Thoracic aorta (tissue), 2 donors: ENCODE measurements at places on chromosomes 2 and 18. TPM values are rescaled to one million over a fixed set of nuclear protein-coding genes. Genes with fewer than 3 reads are reported as not detected.

DNA sequence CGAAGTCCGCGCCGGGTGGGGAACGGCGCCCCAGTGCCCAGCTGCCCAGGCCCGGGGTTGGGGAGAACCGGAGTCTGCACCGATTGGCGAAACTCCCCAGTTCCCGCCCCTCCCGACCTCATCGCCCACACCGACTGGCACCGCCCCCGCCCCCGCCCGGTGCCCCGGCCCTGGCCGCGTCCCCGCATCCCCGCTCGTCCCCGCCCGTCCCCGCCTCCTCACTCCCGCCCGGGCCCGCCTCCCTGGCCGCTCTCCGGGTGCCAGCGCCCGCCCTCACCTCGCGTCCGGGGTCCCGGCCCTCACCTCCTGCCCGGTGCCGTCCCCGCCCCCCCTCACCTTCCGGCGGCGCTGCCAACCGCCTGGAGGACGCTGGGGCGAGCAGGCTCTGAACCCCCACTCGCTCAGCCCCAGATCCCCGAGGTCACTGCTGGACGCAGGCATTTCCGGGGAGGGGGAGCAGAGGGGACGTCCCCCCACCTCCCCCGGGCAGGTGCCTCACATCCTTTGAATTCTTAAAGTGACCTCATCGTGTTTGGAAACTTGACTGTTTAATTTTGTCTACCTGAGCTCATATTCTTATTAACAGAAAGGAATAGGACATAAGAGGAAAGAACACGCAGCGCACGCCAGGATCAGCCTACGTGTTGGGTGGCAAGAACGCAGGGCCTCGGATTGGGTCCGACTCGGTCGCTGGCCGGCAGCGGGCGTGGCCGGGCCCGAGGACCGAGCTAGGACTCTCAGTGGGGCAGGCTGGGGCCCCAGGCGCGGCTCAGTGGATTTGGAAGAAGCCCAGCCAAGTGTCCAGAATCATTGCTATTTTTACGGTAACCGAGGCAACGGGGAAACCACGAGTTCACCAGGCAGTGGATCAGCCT is at the start of gene FAM110C:
Gene FAM110C (minus strand): TSS at position 35 of the 875 bp plus-strand sequence. CDS start 120 bp downstream, outside the sequence.
- peak; percentile 34 for DNase-seq

DNA sequence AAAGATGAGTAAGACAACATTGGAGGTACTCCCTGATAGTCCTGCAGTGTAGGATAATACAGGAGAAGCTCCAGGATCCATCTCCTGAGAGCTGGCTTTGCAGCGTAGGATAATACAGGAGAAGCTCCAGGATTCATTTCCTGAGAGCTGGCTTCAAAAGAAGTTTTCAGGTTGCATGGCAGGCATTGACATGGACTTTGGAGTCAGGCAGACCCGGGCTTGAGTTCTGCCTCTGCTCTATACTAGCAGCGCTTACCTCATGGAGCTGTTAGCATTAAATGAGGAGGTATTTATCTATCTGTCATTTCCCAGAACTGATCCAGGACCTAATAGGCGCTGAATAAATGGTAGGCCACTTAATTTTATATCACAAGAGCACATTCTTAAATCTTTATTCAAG is 97.8 kb downstream of the FMNL2 start:
- DNase-seq: no peak

DNA sequence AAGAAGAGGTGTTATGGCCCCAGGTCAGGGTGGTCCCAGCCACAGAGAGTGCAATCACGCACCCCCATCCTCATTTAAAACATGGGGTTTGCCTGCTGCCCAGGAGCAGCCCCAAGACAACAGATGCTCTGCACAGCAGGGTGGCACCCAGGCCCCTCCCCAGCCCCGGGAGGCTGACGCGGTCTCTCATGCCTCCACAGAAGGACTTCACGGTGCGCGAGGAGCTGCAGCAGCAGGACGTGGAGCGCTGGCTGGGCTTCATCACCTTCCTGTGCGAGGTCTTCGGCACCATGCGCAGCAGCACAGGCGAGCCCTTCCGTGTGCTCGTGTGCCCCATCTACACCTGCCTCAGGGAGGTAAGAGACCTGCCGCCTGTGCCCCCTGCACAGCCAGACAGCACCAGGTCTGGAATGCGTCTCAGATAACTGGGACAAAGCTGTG is 133.7 kb downstream of the SMAD7 start:
- no peak for DNase-seq

- no peak for DNase-seq
Observed at GRCh38 chr18:68991286-68991685, 193.4 kb downstream of the CCDC102B start.

- no peak for DNase-seq
Observed at GRCh38 chr2:219358170-219359075, 25.9 kb upstream of the RESP18 start.

ECEL1 gene
- 2.8 TPM for total RNA-seq

DNA sequence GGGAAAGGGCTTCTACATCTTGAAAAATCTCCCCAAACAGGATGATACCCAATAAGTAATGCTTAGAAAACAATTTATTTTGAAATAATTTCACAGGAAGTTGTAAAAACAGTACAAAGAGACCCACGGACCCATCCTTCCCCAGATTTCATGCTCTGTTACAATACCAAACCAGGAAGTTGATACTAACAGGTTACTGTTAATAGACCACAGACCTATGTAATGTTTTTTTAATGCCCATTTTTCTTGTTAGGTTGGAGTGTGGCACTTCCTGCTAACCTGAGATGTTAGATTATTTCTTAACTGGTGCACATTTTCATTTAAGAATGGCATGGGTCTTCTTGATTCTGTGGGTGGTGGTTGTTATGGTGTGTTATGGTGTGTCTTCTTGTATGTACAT is 21.4 kb upstream of the MGAT5 start:
- no peak for DNase-seq

GRCh38 chr2:219444566-219445091 is 10.0 kb downstream of the SPEG start:
- no peak for DNase-seq

- no peak for DNase-seq
Observed at GRCh38 chr2:120465989-120466703, 120.2 kb downstream of the INHBB start.

C2orf78 gene
- total RNA-seq: not detected

TSPYL6 gene
- total RNA-seq: 0.14 TPM

DNA sequence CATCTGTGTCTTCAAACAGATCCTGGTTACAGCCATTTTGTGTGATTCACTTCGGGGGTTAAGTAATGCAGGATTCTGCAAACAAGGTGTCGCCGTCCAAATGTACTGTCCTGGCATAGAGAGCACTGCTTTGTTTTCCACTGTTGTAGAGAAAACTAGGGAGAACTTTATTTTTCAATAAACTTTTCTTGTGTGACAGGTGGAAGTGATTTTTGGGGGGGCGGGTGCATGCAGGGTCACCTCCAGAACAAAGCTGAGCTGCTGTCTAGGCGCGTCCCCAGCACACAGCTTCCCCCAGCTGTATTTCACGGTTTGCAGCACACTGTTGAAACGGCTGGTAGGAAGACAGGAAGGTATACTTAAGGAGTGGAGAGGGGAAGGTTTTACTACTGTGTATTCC is 200.6 kb downstream of the MGAT5 start:
- no peak for DNase-seq

GRCh38 chr2:24539258-24539657 is 48.2 kb downstream of the NCOA1 start:
- DNase-seq: no peak

- DNase-seq: no peak
Observed at GRCh38 chr2:236834284-236834683, 251.4 kb upstream of the COPS8 start.

BMP10 gene
- not detected for total RNA-seq

WNT10A gene
- total RNA-seq: not detected

DNA sequence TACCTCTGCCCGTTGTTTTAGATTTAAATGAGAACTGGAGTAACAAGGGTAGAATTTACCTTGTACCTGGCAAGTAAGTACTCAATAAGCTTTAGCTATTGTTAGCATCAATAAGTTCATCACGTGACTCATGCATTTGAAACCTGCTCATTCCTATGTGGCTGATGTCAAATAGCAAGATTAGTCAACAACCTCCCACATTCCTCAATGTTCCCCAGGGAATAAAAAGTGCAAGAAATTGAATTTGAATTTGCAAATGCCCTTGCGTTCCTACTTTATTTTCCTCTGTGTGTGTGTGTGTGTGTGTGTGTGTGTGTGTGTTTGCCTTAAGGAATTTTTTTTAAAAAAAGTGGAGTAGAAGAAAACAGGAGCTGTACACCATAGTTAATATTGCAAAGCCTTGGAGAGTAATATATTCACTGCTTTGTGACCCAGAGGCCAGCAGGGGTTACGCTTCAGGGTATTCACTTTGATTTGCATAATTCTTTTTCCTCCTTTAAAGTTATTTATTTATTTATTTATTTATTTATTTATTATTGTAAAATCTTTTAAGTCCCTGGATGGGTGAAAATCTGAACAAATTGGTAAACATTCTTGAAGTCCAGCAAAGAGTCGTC is 43.9 kb upstream of the DNAH7 start:
- DNase-seq: no peak

- no peak for DNase-seq
Observed at GRCh38 chr2:219509780-219510511, 4.3 kb upstream of the ASIC4 start.

MZT2A gene
- total RNA-seq: 49.5 TPM

VIT gene
- 31.4 TPM for total RNA-seq

GPD2 gene
- total RNA-seq: 13.7 TPM

- no peak for DNase-seq
Observed at GRCh38 chr18:40851014-40851429, 1104.0 kb upstream of the PIK3C3 start.

DNA sequence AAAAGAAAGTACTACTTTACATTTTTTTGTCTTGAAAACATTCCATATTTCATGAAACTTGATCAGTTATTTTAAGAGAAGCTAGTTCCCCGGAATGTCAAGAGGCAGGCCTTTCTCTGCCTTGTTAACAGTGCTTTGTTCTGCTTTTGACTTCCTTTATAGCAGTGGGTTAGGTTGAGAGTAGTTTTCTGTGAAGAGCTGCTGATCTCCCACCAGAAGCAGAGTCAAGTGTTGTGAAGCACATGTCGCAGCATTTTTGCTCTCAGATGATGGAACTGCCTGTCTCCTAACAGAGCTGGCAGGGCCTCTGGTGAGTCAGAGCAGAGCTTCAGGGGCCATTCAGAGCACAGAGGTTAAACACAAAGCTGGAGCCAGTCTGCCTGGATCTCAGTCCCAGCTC is 871.8 kb downstream of the SLC4A3 start:
- no peak for DNase-seq

DNA sequence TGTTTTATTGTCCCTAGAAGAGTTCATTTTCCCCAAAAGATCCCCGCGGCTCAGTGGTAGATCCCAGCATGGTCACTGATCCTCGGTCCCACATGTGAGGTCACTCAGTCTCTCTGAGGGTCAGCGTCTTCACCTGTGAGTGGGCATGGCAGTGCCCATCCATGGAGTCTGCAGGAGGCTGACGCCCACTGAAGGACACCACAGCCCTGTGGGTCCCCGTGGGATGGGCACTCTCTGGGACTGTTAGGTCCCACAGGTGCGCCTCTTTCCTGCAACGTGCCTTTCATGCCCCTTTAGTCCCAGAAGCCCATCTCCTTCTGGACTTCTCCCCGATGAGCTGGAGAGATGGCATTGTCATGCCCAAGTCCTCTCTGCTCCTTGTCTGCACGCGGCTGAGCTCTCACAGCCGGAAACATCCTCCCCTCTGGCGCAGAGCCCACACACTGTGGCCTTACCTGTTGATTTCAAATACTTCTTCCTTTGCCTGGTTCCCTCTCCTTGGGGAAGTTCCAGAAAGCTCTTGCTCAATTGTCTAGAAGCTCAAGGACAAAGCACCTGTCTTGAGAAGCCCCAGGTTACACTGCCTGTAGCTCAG is 75.9 kb downstream of the PTGR3 start:
- no peak for DNase-seq

DNA sequence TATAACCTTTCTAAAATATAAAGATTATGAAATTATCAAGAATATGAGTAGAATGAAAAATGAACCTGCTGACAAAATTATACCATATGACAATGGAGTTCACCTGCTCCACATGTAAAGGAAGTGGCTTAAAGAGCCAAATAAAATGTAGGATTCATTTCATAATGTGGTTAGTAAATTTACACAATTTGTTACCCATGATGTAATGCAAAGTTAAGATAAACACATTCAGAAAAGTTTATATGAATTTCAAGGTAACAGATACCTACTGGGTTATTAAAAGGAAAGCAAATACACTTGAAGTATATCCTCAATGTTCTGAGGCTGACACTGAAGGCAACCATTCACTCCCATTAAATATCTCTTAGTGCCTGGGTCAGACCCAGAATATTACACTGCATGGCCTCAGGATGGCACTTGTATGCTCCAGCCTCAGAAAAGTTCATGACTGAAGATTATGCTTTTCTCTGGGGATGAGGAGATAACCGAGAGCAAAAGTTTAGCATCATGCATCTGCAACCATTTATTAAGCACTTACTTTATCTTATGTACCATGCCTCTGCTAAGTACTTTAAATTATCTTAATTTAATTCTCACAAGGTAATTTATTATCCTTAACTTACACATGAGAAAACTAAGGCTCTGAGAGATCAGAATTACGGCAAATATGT is 6.2 kb downstream of the STRN start:
- DNase-seq: no peak

DNA sequence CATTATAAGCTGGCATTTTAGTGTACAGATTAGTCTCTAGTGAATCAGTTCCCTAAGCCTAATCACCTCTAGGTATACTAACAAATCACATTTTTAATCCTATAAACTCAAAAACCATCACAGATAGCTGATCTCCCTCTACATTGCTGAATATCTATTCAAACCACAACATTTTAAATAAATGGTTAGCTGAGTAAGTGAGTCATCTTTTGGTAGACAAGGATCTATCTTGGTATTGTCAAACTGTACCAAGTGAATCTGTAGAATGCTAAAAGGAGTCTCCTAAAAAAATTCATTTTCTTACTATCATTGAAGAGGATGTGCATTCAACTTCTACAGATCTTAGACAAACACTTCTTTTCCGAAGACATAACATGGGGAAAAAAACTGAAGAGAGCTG is 40.7 kb downstream of the INO80D start:
- no peak for DNase-seq

- DNase-seq: no peak
Observed at GRCh38 chr2:17605696-17606095, 65.2 kb downstream of the VSNL1 start.

GRCh38 chr2:82428251-82428650 is 2030.8 kb downstream of the SUCLG1 start:
- DNase-seq: no peak

- no peak for DNase-seq
Observed at GRCh38 chr2:143282684-143283083, 153.5 kb downstream of the ARHGAP15 start.

DNA sequence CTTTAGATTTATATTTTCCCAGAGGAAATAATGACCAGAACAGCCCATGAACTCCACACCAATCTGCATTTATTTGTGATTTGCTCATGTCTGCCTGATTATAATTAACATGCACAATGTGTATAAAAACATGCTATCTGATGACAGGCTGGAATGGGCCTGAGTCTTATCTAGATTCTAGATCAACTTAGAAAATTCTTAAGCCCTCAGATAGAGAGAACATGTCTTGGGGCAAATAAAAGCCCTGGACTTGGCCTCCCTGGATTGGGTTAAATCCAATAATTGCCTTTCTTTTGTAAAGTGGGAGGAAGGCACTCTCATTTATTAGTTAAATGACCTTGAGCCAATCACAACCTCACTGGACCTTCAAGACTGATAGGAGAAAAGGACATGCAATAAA is 61.8 kb downstream of the EVA1A start:
- no peak for DNase-seq

PTRHD1 gene
- total RNA-seq: 9.7 TPM

- DNase-seq: peak; percentile 99
Observed at GRCh38 chr2:71226965-71227560, at the start of gene PAIP2B. TSS of gene PAIP2B (minus strand) at chr2:71227103. CDS start at chr2:71202589, 24,514 bp downstream.
